ENCODE measurements at places on chromosomes 5 and 9. TPM values are rescaled to one million over a fixed set of nuclear protein-coding genes. Genes with fewer than 3 reads are reported as not detected.

GRCh38 chr9:38145526-38146053, 76.6 kb upstream of the SHB start:
- no peak for DNase-seq

The LRRC19 gene
- polyA plus RNA-seq: not detected

DNA sequence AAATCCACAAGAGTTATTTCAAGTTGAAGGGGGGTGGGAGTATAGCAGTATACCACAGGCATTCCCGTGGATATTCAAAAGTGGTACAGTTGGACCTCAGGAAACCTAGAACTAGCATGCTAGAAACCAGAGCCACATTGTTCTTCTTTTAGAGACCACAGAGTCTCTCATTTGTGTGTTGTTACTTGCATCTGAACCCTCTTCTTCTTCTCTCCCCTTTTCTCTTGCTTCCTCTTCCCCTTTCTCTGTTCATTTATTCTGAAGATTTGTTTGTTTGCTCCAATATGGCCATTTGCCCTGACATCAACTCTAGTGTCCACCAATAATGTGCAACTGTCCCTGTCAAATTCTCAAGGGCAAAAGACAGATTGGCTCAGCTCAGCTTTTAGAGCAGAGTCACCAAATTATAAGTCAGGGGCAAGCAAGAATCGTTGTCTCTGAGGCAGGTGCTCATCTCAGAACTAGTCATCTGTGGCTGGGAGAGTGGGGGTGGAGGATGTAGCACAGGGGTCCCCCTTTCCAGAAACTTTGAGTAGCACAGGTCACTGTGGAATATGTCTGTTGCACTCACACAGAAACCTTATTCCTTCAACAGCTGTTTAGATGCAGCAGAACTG, 321.1 kb downstream of the ARRDC3 start:
- DNase-seq: no peak

- DNase-seq: no peak
Observed at GRCh38 chr5:14270209-14270702, 127.1 kb downstream of the TRIO start.

GRCh38 chr5:71533615-71534014, 53.5 kb upstream of the MCCC2 start:
- DNase-seq: no peak

All from AG04450 (cell line).